ENCODE measurements at places on chromosomes 3 and 15. TPM values are rescaled to one million over a fixed set of nuclear protein-coding genes. Genes with fewer than 3 reads are reported as not detected.

STAC gene
- 4.4 TPM for total RNA-seq

CCPG1 gene
- 90.7 TPM for total RNA-seq

SLC51B gene
- not detected for total RNA-seq

KLF15 gene
- total RNA-seq, result 1.1 TPM

RETNLB gene
- total RNA-seq, result not detected

Measured in H4 (cell line).